ENCODE measurements at places on chromosomes 3 and 15.

DNA sequence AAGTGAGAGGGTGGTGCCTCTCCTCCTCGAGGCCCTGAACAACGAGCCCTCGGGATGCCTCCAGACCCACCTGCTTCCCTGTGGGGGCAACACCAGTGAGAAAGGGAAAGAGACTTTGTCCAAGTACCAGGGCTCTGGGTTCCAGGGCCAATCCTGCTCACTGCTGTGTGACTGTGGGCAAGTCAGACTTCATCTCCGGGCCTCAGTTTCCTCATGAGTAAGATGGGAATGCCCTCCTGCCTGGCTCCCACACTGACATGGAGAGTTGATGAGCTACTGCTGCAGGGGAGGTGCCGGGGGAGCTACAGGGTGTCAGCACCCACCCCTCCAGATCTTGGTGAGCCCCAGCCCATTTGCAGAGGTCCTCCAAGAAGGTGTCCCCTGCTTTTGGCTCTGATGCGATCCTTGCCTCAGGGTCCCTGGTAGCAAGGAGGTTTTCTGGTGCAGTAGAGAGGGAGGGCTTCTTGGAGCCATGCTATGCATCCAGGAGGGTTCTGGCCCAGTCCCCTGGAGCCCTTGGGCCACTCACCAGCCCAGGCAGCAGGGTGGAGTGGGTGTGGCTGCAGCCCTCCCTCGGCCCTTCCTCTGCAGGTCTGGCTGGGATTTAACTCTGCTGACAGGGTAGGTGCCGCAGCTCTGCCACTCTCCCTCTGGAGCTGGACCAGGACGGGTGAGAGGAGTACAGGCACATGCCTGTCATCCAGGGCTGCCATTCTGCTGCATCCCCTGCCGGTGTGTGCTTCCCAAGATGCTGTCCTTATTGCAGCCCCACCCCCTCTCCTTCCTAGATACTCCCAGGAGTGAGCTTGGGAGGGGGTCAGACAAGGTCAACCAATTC is 26.9 kb downstream of the LOXL1 start:
- no peak for DNase-seq

DNA sequence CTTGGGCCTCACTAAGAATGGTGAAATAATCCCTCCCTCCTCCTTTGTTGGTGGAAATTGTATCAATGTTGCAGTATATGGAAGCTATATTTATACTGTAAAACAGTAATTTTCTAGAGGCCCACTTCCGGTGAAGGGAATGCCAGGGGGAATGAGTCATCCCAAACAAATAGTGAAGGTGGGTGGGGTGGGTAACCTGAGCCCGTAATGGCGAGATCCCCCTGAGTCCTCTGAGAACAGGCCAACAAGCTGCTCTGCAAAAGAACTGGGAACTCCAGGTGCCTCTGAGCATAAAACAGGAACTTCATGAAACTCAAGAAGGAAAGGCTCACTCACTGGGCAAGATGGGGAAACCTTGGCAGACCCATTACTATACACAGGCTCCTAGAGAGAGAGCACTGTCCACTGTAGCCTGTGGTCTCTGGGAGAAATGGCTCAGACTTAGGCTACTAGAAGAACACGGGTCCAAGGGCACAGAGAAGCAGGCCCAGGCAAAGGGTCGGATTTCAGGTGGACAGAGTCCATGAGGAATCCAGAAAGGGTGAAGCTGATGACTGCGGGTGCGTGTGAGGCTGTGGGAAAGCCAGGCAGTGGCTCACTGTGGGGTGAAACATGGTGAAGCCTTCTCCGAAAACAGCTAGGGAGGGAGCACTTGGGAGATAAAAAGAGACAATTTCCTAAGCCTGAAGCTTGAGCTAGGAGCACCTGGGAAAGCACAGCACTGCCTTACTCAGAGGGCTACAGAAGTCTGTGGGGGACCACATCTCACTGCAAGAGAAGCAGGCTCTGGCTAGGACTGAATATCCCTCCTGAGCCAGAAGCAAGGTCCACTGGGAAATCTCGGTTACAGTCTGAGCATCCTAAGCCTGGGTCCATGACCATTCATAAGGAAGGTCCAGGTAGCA is 19.8 kb downstream of the LARP6 start:
- no peak for DNase-seq

DNA sequence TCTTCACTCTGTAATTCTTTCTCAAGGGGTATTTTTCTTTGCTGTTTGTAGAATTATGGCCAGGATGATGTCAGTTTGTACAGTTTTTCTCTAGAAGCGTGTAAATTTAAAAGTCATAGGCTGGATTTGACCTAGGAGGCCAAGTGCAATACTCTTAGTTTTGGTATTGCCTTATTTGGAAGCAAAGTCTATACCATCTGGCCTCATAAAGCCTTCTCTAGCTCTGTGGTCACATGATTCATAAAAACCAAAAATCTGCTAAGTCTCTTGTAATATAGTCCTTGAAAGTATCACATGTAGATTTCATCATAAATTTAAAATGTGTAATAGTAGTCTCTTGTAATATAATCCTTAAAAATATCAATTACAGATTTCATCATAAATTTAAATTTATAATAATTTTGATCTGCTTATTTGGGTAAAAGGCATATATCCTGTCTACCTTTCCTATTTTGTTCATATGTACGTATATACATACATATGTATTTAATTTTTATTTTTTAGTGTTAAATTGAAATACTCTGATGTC is 25.6 kb downstream of the TEX9 start:
- DNase-seq = no peak

DNA sequence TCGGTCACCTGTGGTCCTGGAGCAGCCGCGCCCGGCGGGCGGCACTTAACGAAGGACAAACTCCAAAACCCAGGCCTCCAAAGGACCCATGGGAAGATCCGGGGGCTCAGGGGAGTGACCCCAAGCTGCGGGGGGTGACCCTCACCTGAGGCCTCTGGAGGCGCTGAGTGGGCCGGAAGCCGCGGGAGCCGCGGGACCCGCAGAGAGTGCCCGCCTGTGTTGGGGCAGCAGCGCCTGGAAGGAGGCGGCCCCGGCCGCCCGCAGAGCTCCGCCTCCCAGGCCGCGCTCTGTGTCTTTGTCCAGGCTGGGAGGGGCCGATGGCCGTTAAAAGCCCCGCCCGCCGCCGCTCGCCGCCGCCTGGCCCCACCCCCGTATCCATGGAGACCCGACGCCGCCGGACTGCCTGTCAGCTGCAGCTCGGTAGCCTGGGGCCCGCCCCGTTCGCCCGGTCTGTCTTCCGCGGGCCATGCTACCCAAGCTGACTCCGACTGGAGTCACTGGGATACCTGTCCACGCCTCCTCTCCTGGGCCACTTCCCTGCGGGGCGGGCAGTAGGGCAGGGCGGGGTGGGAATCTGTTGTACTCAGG is 15.3 kb upstream of the FANCD2 start:
- peak; percentile 55 for DNase-seq

- DNase-seq = no peak
Observed at GRCh38 chr15:40843261-40843884, 475 bp upstream of the SPINT1 start.

- DNase-seq = no peak
Observed at GRCh38 chr15:79942741-79943481, 28.1 kb downstream of the BCL2A1 start.

GRCh38 chr3:41682996-41683395 is 278.9 kb downstream of the ULK4 start:
- no peak for DNase-seq

GRCh38 chr3:42552830-42553229 is 28.9 kb downstream of the SEC22C start:
- DNase-seq = no peak

DNA sequence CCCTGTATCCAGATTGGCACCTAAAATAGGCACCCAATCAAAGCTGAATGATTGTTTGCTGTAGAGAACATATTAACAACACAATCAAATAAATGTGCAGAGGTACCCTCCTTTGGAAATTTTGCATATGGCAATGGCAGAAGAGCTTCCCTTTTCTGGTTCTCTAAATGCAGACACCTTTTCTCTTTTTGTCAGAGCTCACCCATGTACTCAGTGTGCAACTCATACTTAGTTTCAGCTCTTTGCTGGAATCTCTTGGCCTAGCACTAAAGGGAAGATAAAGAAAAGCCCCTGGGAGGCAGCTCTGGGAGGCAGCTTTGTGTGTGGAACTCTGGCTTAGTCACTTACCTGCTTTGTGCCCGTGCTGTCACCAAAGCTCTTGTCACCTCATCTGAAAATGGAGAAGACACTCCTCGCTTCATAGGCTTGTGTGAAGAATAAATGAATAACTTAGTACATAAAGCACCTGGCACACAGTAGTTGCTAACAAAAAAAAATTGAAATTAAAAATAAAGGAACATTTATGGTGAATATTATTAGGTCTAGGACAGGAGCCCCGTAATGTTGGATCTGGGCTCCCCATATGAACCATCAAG is 28.8 kb downstream of the ST6GAL1 start:
- DNase-seq = no peak

- no peak for DNase-seq
Observed at GRCh38 chr15:85494048-85494777, 113.8 kb downstream of the AKAP13 start.

GRCh38 chr3:43913036-43913948 is 222.6 kb downstream of the ABHD5 start:
- no peak for DNase-seq

DNA sequence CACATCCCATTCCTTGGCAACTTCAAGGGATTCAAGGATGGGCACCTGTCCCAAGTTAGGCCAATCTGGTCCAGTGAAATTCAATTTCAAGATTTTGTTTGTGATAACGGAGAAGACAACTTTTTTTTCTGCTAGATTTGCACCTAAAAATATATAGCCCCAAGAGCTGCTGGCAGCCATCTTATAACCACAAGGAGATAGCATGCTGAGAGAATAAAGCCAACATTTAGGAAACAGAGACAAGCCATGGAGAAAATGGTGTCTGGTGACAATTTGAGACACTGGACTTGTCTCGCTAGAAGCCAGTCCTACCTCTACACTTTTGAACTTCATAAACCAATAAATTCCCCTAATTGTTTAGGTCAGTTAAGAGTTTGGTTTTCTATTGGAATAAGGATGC is 5.4 kb downstream of the PARL start:
- no peak for DNase-seq

GRCh38 chr3:54822206-54822605 is 105.7 kb downstream of the LRTM1 start:
- no peak for DNase-seq

DNA sequence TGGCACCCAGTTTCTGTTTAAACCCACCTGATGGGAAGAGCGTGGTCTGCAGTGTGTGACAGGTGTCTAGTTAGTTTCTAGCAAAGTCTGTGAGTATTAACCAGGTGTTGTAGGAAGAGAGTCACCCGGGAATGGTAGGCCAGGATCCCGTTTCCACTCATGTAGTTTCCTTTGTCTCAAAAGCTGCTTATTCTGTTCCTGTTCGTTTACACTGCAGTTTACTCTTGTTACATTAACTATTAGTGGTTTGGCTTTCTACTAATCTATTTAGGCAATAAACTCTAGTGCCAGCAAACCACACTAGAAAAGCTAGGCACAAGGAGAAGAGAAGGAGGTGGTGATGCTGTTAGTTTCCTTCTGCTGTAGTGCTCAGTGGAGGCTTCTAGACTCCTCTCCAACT is 32.7 kb downstream of the WDR76 start:
- DNase-seq = no peak

DNA sequence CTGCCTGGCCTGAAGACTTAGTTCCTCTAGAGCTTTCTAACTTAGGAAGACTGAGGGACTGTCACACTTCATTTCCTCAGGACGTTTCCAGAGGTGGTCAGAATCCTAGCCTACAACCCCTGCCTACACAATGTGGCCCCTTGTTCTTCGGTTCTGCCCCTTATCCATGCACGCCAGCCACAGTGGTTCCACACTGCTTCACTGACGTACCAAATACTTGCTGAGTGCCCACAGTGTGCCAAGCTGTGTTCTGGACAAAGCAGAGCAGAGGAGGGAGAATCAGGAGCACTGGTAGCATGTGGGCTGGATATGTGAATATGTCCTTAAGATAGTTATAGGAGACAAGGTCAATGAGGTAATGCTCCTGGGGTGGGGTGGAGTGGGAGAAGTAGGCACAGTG is 70.5 kb upstream of the SAMMSON start:
- no peak for DNase-seq

GRCh38 chr3:72191209-72191960 is 406.4 kb upstream of the PROK2 start:
- no peak for DNase-seq

DNA sequence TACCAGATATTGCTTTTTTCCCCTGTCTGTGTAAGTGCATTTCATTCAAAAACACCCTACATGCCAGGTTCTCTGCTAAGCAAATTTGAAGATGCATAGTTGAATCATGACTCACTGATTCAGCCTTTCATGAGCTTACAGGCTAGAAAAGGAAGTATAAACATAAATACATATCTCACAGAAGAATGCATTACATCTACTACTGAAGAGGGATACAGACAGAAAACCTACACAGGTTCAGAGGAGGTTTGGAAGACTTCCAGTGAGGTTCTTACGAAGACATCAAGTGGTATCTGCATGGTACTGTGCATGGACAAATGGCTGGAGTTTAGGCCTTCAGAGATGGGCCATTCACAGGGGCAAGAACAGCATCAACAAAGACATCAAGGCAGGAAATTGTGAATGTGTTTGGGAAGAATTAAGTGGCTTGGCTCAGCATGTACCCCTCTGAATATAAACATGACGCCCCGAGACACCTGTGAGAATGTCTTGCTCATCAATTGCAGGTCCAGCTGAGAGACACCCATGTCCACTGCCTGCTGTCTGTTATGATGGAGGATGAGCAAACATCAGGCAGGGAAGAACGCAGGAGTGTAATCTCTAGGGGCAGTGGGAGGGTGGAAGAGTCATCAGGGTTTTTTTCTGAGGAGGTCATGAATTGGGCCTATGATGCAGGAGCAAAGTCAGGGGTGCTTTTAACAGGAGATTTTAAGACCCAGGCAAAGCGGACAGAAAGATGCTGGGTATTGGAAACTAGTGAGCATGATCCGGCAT is 105.1 kb upstream of the GALNT15 start:
- no peak for DNase-seq

- DNase-seq = no peak
Observed at GRCh38 chr15:48645558-48646330, at the start of gene FBN1. Gene FBN1 (minus strand): TSS chr15:48645709. CDS start chr15:48644769, 940 bp downstream.

GRCh38 chr3:8776406-8776805 is 7.0 kb upstream of the OXTR start:
- DNase-seq = no peak

DNA sequence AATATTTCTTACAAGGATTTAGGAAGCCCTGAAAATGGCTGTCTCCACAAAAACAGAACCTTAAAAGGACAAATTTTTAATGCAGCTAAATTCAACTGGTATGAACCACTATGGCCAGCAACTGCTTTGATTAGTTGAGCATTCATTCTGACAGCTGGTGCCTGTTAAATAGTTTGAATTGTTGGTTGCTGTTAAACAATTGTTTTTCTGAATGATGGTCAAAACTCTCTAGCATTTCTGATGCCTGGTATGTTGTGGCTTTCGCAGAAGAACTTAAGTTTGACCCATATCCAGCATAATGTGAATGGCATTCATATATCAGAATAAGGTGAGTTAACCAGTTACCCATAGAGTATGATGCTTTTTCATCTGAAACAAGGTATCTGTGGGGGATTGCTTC is 138.4 kb downstream of the MEIS2 start:
- no peak for DNase-seq
